C1 segment of cervical spinal cord (tissue), 14 donors: ENCODE measurements at places on chromosomes 1 and 21.

GRCh38 chr1:59375321-59376220 is 78.7 kb downstream of the FGGY start:
- no peak for DNase-seq

DNA sequence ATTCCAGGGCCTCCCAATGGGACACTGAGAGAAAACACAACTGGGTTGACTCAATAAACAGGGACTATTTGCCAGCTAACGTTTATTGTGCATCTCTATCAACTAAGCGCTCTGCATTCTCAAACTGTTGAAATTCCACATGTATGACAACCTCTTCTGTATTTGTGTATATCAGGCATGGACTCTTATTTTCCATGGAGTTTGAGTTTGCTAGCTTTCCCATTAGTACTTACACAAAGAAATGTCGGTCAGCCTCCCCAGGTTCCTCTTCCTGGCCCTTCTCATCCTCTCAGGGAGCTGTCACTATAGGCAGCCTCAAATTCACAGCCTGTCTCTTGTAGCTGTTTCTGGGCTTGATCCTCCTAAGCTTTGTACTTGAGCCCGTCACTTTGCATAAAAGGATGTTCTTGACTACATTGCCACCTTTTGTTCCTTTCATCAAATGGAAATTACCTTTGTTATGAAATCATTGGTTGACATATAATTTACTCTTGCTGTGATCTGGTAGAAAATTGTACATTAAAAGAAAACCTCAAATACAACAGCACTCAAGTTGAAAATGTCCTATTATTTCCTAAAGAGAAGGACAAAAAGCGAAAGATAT is 60.0 kb upstream of the NTPCR start:
- DNase-seq, result no peak

- no peak for DNase-seq
These were observed 117.5 kb upstream of the HOOK1 start for GRCh38 chr1:59697150-59697800.

DNA sequence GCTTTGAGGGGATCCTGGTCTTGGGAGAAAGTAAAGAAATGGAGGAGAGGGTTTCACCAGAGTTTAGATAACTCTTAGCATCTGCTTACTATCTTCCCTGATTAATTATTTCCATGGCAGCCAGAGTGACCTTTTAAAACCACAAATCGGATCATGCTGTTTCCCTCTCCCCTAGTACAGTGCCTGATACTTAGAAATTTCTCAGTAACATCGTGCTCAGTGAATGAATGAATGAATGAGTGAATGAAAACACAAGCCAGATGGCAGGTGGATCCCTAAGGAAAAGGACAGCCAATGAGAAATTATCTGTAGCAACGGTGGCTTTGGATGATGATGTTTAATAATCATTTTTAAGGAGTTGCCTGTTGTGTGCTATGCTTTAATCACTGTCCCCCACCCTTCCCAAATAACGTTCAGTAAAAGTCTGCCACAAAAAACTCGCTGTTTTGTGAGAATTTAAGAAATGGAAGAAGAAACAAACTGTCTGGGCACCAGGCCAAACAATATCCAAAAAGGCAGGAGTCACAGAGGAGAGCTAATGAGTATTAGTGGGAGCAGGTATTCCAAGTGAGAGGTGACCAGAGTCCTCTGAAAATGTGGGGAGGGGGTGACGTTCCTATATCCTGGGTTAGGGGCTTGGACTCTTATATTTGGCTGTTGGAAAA is 737 bp upstream of the SMAP2 start:
- DNase-seq, result no peak

DNA sequence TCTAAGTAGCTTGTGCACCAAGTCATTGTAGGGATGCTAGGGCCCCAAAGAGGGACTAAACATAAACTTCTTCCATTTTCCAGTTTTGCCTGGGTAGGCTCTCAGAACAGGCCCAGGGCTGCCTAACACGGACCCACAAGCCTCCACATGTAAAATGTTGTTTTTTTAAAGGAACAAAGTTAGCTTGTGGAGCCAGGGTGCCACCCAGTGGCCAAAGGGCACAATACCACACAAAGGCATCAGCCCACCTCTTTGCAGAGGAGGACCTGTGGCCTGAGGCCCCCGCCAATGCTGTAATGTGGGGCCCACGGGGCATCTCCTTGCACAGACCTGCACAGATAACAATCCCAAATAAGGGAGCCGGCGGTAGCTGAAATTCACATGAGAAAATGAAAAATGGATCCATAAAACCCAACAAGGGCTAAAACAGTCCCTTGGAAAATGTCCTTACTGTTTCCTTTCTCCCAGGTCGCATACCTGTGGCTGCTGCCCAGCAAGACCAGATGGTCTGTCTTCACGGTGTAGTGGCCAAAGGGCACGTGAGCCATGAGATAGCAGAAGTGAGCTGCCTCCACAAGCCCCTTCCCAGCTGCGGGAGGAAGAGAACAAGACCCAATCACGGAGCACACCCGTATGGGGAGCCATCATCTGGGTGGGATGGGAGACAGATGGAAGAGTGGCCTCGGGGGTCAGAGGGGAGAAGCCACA is 23.8 kb downstream of the SEC16B start:
- DNase-seq, result peak; percentile 29

DNA sequence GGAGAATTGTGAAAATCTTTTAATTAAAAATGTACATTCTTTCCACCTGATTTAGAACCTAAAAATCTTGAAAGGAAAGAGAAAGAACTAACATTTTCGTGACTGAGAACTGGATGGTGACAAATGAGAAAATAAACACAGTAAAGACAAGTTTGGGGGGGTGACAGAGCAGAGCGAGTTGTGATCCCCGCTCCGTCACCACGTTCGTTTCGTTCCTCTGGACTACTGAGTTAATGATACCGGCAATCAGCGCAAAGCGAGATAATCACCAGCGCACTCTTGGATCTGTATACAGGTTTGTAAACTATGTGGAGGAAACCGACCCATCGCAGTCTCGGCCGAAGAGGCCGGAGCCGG is 31.2 kb upstream of the CFAP126 start:
- no peak for DNase-seq

DNA sequence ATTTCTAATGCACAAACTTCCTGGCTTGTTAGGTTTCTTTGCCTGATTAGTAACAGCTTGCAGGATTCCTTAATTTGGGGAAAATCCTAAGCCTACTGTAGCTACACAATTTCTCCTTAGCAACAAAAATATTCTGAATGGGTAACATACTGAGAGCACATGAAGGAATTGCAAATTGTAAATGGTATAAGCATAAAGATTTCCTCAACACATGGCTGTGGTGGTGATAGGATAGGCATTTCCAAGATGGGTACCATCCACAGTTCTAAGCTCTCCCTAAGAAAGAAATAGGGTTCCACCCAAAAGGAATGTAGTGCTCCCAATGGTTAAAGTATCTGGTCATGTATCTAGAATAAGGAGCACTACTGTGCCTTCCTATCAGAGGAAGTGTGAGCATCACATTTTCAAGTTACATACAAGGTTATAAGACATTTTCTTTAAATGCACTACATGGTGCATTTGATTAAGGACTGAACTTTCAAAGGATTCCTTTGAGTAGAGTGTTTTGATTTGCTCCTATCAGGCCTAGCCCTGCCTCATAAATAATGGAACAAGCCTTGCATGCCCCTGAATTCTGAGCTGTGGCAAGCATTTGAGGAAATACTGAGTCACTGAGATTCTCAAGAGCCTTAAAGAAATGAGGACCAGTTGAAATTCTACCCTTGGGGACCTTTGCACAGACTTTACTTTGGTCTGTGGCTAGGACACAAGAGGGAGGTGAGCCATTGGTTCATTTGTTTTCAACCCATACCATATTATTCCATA is 286.4 kb downstream of the PTBP2 start:
- DNase-seq, result no peak

DNA sequence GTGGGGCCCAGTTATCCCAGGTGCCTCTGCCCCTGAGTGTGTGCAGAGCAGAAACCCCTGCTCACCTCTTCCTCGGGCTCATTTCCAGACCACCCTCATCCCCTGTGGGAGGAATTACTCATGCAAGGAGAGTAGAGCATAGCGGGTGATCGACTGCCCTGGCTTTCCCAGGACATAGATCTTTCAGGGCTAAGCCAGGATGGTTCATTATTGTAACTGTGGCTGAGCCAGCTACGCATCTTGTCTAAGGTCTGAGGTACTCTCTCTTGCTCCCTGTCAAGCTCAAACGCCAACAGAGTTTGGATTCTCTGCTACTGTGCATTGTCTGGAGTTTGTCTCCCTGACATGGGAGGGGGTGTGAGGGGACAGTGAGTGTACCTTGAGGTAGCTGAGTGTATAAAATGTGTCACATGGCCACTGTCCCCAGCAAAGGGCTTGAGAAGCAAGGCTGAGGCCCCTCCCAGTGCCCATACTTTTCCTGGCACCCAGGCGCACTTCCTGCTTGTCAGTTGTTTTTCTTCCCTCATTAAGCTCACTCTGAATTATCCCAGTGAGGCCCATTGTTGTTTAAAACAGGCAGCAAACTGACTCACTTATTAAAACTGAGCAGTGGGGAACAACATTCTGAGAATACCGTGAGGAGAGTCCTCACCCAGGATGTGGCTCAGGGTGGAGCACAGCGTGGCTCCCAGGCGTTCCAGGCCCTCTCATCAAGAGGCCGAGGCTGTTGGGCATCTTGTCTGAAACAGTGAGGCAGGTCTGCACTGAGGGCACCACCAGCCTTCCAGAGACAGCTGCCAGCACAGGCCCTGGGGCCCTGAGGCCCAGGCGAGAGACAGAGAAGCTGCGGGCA is 92.9 kb downstream of the LAMC2 start:
- DNase-seq, result no peak

GRCh38 chr1:153627715-153628626 is at the start of gene S100A1:
TSS of gene S100A1 (plus strand) at chr1:153628434. CDS start at chr1:153630522, 2,088 bp downstream.
- no peak for DNase-seq

GRCh38 chr21:28380241-28380640 is 612.4 kb downstream of the LTN1 start:
- DNase-seq, result no peak

DNA sequence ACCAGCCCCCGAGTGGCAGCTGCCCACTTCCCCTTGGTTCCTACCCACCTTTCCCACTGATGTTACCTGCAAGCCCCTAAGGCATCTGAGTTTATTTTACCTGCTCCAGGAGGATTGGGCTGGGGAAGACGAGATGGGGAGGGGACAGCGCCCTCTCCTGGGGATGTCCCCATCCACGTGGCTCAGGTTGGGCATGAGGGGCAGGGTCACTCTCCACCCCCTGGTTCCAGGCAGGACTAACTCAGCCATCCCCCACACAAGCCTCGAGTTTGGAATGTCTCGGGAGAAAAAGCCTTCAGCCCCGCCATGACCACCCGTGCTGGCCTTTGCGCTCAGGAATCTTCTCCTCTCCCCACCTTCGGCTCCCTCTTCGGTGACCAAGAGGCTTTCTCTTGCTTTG is 90.0 kb downstream of the ARHGEF10L start:
- DNase-seq, result no peak

- no peak for DNase-seq
These were observed 335.5 kb downstream of the COL11A1 start for GRCh38 chr1:102772831-102773230.

- DNase-seq, result no peak
These were observed 91.3 kb downstream of the ATP5PO start for GRCh38 chr21:33824156-33824941.

GRCh38 chr21:17921579-17922530 is 102.7 kb upstream of the C21orf91 start:
- DNase-seq, result no peak
